ENCODE measurements at places on chromosomes 2 and 18.

DNA sequence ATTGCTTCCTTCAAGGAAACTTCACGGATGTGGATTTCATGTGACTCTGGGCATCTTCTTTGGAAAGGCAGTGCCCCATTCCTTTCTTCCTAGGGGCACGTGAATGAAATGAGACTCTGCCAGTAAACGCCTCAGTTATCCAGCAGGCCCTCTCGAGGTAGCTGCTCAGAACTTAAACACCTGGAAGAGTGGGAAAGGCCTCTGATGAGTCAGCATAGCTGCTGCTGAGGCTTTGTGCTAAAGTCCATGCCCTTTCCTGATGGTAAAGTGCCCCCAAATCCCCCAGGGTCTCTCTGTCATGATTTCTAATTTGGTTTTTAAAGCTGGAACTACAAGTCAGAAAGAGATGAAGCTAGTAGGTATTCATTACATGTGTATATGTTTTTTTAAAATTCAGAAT, 3.8 kb downstream of the SLC1A4 start:
- no peak for DNase-seq

GRCh38 chr18:12005538-12006487, 24.5 kb downstream of the IMPA2 start:
- no peak for DNase-seq

DNA sequence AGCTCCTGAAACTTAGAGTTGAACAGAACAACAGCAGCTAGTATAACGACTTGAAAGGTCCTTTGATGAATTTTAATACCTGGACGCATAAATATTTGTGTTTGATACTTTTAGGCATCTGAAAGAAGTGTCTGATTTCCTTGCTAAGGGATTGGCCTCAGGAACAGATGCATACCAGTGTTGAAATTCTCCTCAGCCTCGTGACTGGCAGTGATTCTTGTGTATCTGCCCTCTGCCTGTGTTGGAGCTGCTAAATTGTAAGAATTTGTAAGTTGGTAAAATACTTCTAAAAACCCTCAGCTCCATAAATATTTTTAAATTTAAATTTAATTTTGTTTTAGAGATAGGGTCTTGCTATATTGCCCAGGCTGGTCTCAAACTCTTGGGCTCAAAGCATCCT, 22.4 kb upstream of the SCYGR1 start:
- peak; percentile 67 for DNase-seq

DNA sequence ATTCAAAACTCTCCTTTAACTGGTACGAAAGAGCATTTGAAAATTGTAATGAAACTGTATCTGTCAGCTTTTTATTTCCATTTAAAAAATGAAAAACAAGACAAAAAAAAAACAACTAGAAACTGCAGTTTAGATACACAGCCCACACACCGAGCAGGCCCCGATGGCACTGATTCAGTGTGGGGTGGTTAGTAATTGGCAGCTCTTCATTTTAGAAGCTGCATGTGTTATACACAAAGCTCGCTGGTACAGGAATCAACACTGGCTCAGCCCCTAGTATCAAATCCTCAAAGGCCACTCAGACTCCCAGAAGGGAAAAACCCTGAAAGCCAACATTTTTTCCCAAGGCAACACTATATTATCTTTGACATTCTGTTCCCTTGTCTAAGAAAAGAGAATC, 30.5 kb upstream of the RMDN2 start:
- peak; percentile 54 for DNase-seq

DNA sequence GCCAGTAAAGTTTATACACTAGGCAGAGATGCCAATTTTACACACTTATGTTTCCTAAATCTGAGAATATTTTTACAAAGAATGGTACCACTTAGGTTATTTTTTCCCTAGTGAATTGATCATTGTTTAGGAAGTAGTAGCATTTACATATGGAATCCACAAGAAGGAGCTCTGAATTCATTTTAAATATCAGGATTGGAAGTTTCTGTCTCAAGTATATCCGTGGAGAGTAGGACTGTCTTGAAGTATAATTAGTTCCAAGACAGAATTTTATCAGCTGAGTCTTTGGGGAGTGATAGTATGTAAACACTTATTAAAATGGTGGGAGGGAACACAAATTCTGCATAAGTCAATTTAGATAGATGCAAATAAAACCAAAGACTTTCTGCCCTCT, 82.3 kb upstream of the FAM98A start:
- DNase-seq = no peak

GRCh38 chr18:61608316-61608715, 275.1 kb downstream of the CDH20 start:
- no peak for DNase-seq

DNA sequence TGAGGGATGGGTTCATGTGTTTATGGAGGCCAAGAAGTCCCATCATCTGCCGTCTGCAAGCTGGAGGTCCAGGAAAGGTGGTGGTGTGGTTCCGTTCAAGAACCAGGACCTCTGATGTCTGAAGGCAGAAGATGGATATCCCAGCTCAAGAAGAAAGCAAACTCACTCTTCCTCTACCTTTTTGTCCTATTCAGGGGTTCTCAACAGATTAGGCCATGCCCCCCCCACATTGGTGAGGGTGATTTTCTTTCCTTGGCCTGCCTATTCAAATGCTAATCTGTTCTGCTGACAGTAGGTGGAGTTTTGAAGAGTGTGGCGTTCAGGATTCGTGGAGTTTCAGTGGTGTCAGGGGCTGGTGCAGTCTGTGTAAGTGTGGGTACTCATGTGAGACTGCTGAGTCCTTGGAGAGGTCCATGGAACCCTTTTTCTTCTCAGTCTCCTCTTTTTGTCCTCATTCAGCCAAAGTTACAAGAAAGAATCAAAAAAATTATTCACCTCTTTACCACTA, 5.9 kb downstream of the MSL3B start:
- DNase-seq = no peak

DNA sequence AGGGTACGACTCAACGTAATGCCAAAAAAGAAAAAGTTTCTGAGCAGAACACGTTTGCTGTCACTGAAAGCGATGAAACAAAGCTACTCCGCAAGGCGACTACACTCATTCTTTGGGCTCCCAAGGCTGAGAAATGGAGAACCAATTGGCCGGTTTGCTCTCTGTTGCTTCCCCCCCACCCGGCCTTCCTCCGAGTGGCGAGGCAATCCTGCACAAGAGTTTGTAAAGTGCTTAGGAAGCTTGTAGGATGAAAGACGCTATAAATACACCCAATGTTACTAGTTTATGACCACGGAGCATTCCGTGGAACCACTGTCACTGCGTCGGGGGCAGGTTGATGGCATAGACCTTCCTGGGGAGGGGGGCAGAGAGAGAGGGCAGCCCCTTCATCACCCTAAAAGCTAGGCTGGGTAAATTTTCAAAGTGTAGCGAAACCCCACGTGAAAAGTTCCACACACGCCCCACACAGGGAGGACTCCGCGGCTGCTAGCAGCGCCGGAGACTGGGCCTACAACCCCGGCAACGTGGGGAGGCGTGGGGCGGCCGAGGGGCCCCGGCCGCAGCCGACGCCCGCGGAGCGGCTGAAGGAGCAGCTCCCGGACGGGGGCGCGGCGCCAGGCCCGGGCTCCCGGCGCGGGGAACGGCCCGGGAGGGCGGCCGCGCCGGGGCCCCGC, 915 bp downstream of the CUL3 start:
- DNase-seq = peak; percentile 41

DNA sequence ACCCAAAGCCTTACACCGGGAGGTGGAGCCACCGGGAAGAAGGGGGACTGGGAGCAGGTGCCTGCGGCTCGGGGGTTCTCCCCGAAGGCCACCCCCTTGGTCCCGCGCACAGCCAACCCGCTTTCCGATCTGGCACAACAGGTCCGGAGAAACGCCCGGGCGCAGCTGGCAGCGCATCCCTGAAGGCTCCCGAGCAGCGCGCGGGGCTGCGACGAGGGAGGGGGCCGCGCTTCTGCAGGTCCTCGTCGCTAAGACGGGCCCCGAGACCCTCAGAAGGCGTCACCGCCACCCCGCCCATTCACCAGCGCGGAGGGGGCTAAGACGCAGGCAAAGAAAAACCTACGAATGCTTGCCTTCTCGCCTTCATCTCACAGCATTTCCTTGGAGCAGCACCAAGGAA, 1.8 kb downstream of the CBLN2 start:
- no peak for DNase-seq

- DNase-seq = peak; percentile 31
These were observed 61.3 kb upstream of the FHL2 start for GRCh38 chr2:105460048-105460732.

- no peak for DNase-seq
These were observed 754.9 kb downstream of the SATB2 start for GRCh38 chr2:198702796-198703195.

DNA sequence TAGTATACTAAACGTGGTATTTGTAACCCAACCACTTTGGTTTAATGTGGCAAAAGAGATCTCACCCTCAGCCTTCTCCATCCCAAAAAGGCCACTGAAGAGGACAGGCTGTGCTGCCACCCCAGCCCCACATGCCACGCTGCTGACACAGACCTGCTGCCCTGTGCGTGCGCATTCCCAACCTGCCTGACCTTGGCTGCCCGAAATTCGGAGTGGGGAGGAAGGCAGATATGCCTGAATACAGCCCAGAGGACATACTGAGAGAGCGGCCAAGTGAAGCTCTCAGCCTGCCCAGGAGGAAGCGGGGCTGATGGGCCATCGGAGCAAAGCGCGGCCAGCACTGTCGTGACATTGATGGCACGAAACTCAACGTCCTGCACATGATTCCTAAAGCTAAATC, 70.0 kb downstream of the HDAC4 start:
- no peak for DNase-seq

- DNase-seq = no peak
These were observed 85.5 kb upstream of the PXDN start for GRCh38 chr2:1829796-1830195.

DNA sequence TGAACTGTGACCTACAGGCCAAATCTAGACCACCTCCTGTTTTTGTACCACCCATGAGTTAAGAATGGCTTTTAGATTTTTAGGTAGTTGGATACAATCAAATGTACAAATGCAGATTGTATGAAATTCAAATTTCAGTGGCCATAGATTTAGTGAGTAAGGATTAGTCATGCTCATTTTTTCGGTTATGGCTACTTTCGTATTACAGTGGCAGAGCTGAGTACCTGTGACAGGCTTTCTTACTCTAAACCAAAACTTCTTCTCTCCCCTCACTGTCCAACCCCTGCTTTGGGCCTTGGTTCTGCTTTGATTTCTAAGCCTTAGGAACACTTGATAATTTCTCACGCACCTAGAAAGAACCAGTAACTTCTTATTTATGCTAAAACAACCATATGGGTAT, 82.1 kb downstream of the CDC42EP3 start:
- peak; percentile 43 for DNase-seq

GRCh38 chr2:85246348-85246747, 81.4 kb downstream of the TGOLN2 start:
- DNase-seq = no peak

DNA sequence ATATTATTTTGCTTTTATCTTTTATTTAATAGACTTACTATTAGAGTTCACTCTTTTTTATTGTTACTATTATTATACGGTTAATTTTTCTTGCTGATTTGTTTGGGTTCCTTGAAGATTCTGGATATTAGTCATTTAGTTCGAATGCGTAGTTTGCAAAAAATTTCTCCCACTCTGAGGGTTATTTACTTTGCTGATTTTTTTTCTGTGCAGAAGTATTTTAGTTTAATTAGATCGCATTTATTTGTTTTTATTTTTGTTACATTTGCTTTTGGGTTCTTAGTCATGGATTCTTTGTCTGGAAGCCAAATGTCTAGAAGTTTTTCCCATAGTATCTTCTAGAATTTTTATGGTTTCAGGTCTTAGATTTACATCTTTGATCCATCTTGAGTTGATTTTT, 585.2 kb downstream of the CPS1 start:
- no peak for DNase-seq

- peak; percentile 20 for DNase-seq
These were observed 217.3 kb downstream of the ETAA1 start for GRCh38 chr2:67614454-67614853.

DNA sequence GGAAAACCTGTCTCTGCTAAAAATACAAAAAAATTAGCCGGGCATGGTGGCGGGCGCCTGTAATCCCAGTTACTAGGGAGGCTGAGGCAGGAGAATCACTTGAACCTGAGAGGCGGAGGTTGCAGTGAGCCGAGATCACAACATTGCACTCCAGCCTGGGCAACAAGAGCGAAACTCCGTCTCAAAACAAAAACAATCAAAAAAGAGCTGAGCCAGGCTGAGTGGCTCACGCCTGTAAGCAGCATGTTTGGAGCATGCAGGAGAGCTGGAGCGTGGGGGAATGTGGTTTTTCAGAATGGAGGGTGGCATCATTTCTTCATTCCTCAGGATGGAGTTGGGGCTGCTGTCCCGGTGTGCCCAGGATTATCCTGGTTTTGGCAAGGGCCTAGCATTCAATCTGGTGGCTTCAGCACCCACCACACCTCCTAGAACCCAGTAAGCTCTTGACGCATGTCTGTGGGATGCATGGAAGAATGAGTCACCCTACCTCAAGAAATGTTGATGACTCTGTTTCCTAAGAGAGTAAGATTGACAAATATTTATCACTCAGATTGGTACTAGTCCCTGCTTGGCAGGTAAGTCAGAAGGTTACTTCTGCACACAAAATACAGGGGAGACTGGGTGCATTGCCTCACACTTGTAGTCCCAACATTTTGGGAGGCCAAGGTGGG, 90.2 kb upstream of the ODC1 start:
- peak; percentile 90 for DNase-seq

- DNase-seq = no peak
These were observed 19.8 kb upstream of the MAP4K4 start for GRCh38 chr2:101677658-101678057.

GRCh38 chr2:8837795-8838140, 355 bp upstream of the KIDINS220 start:
- no peak for DNase-seq

GRCh38 chr2:175808078-175808477, 194.0 kb downstream of the LNPK start:
- DNase-seq = no peak

DNA sequence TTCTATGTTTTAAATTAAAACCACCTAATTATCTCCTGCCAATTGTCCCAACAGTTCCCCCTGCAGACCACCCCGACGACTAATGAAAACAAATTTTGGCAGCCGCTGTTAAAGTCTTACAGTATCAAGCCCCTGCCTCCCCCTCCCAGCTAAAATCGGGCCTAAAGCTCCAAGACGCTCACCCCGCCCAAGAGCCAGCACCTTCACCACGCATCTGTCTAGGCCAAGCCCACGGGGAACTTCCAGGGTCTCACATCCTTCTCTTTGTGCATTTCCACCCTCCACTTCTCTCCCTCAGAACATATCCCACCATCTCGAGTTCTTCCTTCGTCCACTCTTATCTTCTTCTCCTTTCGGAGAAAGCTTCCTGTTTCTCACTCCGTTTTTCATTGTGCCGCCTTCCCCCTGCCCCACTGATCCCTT, 445 bp downstream of the PRPF40A start:
- no peak for DNase-seq

DNA sequence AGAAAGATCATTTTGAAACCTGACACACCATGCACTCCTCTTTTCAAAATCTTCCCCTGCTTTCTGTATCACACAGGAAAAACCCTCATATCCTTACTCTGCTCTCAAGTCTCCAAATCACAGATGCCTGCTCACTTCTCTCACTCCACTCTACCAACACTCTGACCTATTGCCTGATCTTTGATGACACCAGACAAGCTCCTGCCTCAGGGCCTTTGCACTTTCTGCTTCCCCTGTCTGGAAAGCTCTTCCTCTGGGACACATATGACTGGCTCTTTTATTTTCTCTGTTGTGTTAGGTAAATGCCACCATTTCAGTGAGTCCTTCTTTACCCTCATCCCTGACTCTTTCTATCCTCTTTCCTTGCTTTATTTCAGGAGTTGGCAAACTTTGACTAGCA, 1300.7 kb upstream of the ZEB2 start:
- no peak for DNase-seq

GRCh38 chr2:102880731-102881130, 118.9 kb downstream of the TMEM182 start:
- DNase-seq = no peak
